ENCODE measurements at places on chromosomes 2 and 18. TPM values are rescaled to one million over a fixed set of nuclear protein-coding genes. Genes with fewer than 3 reads are reported as not detected.
A peak's percentile ranks its signal among the peaks of the same experiment; 100 is the strongest.

DNA sequence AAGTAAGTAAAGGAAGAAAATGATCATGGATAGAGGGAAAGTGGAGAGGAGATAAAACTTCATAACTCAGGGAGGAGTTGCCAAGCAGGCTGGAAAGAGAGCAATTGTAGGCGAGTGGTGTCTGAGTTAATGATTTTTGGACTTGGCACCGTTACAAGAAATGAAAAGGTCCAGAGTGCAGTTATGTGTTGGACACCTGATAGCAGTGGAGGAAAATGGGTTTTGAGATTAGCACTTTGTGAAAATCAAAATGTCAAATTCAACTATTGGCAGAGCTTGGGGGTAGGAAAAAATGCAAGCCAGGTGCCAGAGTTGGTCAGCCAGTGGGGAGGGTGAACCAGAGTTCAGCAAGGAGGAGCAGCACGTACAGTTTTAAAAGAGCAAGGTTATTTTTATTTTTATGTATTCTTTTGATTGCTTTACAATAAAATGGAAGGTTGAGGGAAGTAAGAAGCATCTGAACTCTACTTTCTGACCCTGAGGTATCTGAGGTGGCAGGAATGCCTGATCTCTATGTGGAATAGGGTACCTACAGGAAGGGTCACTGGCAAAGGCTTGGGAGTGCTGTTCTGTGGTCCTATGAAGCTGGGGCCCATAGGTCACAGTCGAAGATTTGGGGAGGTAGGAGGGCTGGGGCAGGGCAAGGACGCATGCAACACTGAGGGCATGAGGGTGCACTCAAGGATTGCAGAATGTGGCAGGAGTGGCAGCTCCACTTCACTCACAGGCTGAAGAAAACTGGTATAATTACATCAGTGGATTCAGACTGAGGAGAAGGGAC lies 127.5 kb downstream of the CD8B2 start:
- no peak for DNase-seq
- H3K36me3 ChIP-seq = no peaks in the 10 kb centered on the region
- no peak overlapping the region for H3K27ac ChIP-seq

DNA sequence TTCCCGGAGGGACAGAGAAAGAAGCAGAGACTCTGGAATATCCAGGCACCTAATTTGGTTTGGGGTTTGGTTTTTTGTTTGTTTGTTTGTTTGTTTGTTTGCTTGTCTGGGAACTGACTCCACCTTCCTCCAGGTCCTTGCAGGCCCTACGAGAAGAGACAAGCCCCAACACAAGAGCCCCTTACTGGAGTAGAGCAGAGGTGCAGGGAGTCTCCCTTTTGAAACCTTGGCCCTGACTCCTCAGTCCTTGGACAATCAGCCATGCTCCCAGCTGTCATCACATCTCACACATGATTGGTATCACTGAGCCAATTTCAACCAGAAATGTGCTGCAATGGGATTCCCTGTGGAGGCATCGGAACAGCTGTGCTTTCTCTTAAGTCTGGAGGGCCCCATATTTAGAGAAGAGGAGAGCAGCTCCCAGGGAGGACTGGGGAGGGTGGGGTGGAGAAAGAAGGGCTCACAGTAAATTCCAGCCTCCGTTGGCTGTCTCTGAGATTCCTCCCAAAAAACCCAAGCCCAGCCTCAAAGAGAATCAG lies 279.9 kb upstream of the NCKAP5 start:
- DNase-seq = no peak
- peaks cover 5% of the 10 kb centered on the region for H3K4me1 ChIP-seq
- no peak overlapping the region for H3K4me3 ChIP-seq
- no peaks in the 10 kb centered on the region for H3K27me3 ChIP-seq
- no peak overlapping the region for H3K27ac ChIP-seq

DNA sequence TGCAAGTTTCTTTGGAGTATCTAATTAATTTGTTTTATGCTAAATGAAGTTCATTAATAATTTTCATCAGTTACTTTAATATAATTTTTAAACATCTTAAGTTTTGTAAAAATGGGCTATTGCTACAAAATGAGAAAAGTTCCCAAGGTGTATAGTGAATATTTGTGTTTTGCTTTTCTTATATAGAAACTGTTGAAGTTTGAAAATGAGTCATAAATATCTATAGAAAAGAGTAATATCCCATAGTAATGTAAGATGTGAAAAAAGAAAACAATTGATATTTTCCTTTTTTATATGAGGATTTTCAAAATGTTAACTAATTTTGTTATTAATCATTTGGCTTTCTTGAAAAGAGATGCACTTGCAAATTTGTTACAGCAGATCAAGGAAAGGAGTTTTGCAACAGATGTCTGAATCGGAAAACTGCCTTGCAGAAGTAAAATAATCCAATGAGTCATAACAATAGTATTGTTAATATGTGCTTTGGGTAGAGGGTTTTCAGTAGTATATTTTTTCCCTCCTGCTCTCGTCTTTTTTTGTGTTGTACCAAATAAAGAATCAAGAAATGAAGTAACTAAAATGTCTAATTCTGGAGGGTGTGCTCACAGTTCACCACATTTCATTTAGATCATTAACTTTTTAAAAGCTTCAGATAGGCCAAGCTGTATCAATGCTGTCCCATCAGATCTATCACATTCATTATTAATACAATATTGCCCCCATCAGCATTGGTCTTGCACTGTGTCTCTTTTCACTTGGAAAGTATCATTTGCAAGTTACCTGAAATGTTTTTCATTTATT lies 15.5 kb downstream of the DUSP19 start:
- DNase-seq = peak; percentile 41
- H3K36me3 ChIP-seq = no peaks in the 10 kb centered on the region
- no peak overlapping the region for H3K4me3 ChIP-seq
- H3K4me1 ChIP-seq = peaks cover 4% of the 10 kb centered on the region

DNA sequence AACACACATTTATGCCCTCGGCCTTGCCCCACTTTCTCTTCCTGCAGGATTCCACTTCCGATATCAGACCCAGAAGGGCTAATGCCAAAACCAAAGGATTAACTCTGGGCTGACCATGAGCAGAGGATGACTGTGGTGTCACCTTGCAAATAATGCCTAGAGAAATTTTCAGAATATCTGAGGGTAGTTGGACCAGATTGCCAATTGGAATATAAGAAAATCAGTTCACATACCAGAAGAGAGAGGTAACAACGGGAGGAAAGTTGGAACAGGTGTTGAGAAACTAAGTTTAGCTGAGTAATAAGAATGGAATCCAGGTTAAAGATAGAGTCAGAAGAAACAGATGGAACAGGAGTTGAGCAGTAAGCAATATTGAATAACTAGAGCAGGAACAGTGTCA lies 232.7 kb upstream of the UBE2E3 start:
- DNase-seq = no peak
- no peak overlapping the region for H3K4me3 ChIP-seq
- H3K36me3 ChIP-seq = no peaks in the 10 kb centered on the region
- H3K4me1 ChIP-seq = peaks cover 2% of the 10 kb centered on the region
- no peak overlapping the region for H3K27ac ChIP-seq

DNA sequence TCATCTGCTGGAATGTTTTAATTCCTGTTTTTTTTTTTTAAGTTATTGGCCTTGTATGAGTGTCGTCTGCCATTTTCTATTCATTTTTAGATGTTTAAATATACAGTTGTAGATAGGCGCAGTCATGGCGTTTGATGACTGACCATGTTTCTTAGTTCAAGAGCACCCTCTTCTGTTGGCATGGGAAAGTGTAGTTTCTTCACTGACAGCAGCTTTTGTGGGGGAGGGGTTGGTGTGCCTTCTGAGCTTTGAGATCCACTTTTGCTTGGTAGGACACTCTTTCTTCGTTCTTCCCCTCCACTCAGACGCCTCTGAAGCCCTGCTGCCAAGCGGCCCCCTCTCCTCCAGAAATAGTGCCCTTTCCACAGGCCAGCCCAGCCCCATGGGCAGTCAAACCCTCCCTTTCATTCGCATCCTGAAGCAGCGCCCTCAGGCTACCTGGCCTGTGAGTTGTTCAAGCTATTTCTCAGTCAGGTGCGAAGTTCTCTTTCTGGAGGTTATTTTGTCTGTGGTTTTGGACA lies 492.0 kb downstream of the TNS1 start:
- no peak overlapping the region for H3K27ac ChIP-seq
- no peaks in the 10 kb centered on the region for H3K27me3 ChIP-seq
- H3K4me1 ChIP-seq = peaks cover 7% of the 10 kb centered on the region
- no peak overlapping the region for H3K4me3 ChIP-seq
- DNase-seq = peak; percentile 90
- no peaks in the 10 kb centered on the region for H3K36me3 ChIP-seq

DNA sequence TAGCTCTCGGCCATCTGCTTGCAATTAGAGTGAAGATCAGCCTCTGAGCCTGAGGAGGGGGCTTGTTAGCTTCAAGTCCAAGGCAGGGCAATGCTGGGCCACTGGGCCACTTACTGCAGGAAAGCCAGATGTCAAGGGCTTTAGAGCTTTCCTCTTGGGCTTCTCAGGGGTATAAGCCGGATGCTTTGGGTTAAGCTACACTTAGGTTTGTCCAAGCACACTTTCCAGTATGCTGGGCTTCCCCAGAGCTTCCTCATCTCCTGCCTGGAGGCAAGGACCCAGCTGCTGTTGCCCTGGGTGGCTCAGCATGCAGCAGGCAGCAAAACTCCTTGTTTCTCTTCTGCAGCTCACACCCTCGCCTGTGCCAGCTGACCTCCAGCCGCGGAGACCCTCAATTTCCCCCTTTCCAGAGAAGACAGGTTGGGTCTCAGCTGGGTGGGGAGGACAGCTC lies 29.0 kb upstream of the ATOH8 start:
- peaks cover 19% of the 10 kb centered on the region for H3K4me1 ChIP-seq
- no peaks in the 10 kb centered on the region for H3K27me3 ChIP-seq
- H3K27ac ChIP-seq = no peak overlapping the region
- H3K4me3 ChIP-seq = no peak overlapping the region

DNA sequence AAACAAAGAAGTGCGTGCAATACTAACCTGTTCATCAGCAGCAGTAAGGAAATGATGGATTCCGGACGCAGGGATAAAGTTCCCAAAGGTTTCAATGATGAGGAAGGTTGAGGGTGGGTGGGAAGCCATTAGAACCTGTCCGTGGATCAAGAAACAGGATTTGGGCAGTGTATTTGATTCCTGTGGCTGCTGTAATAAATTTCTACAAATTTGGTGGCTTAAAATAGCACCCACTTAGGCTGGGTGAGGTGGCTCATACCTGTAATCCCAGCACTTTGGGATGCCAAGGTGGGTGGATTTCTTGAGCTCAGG lies 5.1 kb upstream of the SDC1 start:
- H3K4me3 ChIP-seq = no peak overlapping the region
- DNase-seq = peak; percentile 54
- H3K27me3 ChIP-seq = no peaks in the 10 kb centered on the region

DNA sequence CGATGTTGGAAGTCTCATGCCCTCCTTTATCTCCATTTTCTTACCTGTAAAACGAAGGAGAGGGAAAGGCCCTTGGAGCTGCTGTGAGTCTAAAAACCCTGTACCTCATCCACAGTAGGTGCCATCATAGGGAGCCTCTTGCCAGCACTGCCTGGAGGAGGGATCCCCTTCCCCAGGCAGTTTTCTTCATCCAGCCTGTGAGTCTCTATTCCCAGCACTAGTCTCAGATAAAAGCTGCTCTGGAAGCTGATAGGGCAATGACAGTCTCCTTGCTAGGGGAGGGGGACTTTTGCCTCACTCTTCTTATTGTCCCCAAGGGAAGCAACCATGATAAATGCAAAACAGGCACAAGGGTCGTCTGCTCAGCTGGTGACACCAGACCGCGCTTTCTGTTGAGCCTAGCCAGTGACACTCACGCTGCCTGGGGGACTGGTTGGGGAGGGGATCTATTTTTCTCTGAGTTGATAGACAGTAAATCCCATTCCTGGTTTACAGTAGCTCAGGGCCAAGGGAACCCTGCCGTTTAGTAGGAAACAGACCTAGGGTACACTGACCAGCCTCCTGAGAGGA lies 139.5 kb upstream of the NABP1 start:
- no peaks in the 10 kb centered on the region for H3K4me1 ChIP-seq
- DNase-seq = no peak
- H3K27ac ChIP-seq = no peak overlapping the region
- no peaks in the 10 kb centered on the region for H3K27me3 ChIP-seq

- H3K27ac ChIP-seq = peak overlapping the region; percentile 32
- no peaks in the 10 kb centered on the region for H3K36me3 ChIP-seq
- peaks cover 10% of the 10 kb centered on the region for H3K4me1 ChIP-seq
- H3K4me3 ChIP-seq = no peak overlapping the region
- H3K27me3 ChIP-seq = no peaks in the 10 kb centered on the region
Measured at GRCh38 chr2:119240311-119241204, 16.9 kb downstream of the STEAP3 start.

- peaks cover 8% of the 10 kb centered on the region for H3K27me3 ChIP-seq
- H3K4me1 ChIP-seq = peaks cover 16% of the 10 kb centered on the region
- no peaks in the 10 kb centered on the region for H3K36me3 ChIP-seq
- no peak overlapping the region for H3K27ac ChIP-seq
Measured at GRCh38 chr2:121777699-121778058, 22.2 kb downstream of the TSN start.

DNA sequence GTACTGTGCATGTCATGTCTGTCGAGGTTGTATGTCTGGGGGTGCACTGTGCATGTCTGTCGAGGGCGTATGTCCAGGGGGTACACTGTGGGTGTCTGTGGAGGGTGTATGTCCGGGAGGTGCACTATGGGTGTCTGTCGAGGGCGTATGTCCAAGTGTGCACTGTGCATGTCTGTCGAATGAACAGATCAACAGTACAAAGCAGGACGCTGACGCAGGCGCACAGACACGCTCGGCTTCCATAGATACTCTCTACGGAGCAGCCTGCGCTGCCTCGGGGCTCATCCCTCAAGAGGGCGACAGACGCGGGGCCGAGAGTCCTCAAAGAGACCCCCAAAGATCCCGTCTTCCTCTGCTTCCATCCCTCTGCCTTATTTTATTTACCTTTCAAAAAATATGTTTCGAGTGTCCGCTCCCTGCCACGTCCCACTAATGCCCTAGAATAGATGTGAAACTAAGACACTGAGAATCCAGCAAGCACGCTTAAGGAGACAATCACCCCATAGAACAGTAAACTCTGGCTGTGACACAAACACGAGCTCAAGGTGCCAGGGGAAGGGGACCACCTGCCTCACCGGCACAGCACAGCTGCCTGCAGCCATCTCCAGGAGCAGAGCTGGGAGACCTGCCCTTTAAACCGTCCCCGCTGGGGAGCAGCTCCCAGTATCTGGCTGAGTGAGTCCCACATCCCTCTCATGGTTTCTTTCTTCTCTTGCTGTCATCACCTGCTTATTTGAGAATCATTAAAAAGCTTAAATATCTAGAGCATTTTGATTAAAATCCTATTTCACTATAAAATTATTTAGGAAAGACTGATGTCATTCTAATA lies 250.5 kb upstream of the MYT1L start:
- H3K27ac ChIP-seq = no peak overlapping the region
- H3K4me1 ChIP-seq = no peaks in the 10 kb centered on the region
- no peaks in the 10 kb centered on the region for H3K36me3 ChIP-seq
- no peak overlapping the region for H3K4me3 ChIP-seq
- no peaks in the 10 kb centered on the region for H3K27me3 ChIP-seq

Gene EFR3B
- total RNA-seq = 0.88 TPM

Gene DDX1
- total RNA-seq = 76.0 TPM

Gene MC2R
- total RNA-seq = not detected

Gene SLC5A7
- not detected for total RNA-seq

Gene AKAIN1
- total RNA-seq = not detected

Data from osteoblast (primary cell).